ENCODE measurements at places on chromosomes 12 and 14.

DNA sequence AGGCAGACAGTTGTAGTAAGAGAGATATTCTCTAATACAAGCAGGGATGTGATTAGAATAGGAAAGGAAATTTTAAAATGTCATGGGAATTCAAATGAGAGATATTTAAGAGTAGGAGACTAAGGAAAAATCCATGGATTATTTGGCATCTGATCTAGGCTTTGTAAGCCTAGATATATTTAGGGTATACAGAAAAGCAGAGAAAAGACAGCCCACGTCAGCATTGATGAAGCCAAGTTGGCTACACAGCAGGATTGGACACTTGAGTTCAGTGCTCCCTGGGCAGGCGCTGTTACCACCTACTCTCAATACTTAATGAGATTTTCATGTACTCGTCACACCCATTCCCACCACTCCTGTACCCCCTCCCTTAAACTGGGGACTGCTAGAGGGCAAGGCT, 1.7 kb upstream of the KCNJ8 start:
- no peak for DNase-seq

- peak; percentile 8 for DNase-seq
Measured at GRCh38 chr14:90518941-90519256, 122.1 kb downstream of the CALM1 start.

DNA sequence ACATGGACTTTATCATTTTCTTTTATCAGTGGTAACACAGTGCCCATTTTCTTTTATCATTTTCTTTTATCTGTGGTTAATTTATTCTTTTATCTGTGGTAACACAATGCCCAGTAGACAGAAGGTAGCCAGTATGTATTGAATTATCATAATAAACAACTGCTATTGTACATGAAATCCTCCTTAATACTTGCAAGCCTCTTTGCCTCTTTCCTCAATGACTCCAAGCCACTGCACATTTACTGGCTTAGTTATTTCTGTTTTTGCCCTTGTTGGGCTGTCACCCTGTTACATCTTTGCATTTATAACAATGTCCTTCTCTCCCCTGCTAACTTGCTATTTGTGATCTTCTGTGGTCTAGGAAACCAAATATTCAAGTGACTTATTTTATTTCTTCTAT, 345.0 kb downstream of the ATP23 start:
- DNase-seq = no peak

DNA sequence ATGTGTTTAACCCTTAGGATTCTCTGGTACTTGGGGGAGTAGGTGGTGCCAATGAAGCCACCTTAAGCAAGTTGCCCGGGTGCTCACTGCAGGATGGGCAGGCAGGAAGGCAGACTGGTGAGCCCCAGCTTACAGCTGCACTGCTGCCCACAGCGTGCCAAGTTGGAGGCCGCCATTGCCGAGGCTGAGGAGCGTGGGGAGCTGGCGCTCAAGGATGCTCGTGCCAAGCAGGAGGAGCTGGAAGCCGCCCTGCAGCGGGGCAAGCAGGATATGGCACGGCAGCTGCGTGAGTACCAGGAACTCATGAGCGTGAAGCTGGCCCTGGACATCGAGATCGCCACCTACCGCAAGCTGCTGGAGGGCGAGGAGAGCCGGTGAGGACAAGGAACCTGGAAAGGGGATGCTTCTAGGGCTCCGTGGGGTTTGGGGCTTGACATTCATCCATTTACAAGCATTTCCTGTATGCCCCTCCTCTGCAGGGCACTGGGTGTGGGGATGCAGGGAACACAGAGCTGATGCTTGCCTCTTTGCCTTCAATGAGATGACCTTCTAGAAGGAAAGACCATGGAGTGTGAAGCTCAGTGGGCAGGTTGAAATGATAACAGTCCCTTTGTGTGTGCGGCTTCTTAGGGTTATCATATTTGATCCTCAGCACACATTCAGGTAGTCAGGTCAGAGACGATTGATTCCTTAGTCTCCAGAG, 12.4 kb downstream of the KRT7 start:
- DNase-seq = no peak

DNA sequence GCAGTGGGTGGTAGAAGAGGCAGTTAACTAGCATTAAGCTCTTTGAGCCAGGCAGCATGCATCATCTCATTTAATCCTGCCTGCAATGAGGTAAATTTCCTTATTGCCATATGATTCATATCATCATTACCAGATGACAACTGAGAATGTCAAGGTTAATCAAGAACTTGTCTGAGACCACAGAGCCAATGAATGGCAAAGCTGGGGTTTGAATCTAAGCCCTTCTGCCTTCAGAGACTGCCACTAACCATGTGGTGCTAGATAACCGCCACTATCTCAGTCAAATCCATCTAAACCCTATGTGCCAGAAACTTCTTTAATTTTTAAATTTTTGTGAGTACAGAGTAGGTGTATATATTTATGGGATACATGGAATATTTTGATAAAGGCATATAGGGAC, 77.8 kb upstream of the GRIP1 start:
- no peak for DNase-seq

- DNase-seq = peak; percentile 42
Measured at GRCh38 chr12:34218193-34219045, 196.1 kb downstream of the ALG10 start.

GRCh38 chr14:100391724-100392123, 68.6 kb downstream of the SLC25A47 start:
- no peak for DNase-seq
